ENCODE measurements at places on chromosomes 2 and 18.
A peak's percentile ranks its signal among the peaks of the same experiment; 100 is the strongest.

DNA sequence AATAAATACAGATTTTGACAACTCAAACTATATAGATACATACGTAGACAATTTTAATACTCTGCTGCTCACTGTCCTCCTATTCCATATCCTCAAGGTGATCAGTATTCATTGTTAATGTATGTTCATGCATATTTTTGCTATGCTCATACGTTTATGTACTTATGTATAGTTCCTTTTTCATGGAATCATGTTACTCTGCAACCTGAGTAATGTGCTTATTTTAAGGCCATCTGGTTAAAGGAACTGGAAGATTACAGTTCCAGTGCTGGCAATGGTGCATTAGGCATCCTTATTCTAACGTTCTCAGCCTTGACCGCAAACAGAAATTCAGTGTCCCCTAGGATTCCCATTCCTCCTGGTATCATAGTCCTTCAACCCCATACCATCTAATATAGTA is 385.0 kb upstream of the TNP1 start:
- DNase-seq, result no peak

GRCh38 chr18:27964811-27965210 is 212.1 kb downstream of the CDH2 start:
- no peak for DNase-seq

DNA sequence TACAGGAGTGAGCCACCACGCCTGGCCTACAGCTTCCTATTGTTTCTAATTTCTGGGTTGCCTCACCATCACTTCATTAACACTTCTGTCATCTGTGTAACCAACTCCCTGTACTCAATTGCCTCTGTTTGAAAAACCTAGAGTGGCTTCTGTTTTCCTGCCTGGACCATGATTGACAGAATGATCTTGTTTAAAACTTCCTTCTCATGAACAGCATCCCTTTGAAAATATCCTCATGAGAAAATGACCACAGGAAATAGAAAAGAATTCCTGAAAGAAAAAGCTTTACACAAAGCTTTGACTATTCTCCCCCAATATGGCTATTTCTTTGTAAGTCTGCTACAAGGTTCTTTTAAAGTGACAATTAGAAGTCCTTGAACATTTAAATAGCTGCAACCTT is 672.3 kb downstream of the ARHGAP15 start:
- DNase-seq, result no peak

DNA sequence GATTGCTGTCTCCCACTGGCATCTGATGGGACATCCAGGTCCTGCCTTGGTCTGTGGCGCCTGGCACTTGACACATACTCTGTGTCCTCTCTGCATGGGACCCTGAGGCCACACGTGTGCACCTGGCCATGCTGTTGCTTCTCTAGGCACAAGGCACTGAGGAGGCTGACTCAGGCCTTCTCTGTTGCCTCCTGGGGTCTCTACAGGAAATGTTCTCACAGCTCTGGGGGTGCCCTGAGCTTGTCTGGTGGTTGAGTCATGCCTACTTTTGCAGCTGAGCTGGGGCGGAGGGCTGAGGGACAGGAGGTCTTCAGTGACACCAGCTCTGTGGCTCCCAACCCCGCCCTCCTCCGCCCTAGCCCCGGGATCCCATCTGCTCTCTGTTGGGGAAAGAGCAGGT is 207.0 kb upstream of the HS6ST1 start:
- no peak for DNase-seq

- DNase-seq, result peak; percentile 9
These were observed 993 bp downstream of the COX7A2L start for GRCh38 chr2:42359965-42360483.

GRCh38 chr2:28730641-28731146 is 20.9 kb upstream of the PPP1CB start:
- no peak for DNase-seq

GRCh38 chr2:127386246-127386645 is 1.5 kb downstream of the MAP3K2 start:
- no peak for DNase-seq

- no peak for DNase-seq
These were observed 21.9 kb downstream of the EVA1A start for GRCh38 chr2:75538521-75539490.

- no peak for DNase-seq
These were observed 284.7 kb downstream of the CMPK2 start for GRCh38 chr2:6580982-6581381.

DNA sequence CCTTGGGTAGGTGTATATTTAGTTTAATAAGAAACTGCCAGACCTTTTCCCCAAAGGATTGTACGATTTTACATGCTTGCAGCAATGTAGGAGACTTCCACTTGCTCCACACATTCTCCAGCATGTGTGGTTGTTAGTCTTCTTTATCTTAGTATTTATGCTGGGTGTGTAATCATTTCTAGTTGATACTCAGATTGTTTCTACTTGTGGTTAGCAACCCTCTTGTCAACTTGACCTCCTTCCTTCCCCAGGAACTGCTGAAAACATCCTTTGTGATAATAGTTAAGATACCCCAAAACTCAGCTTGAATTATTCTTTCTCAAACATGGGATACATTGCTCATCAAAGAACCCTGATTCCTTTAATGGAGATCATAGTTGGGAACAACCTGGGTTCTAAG is 37.2 kb upstream of the CYBRD1 start:
- DNase-seq, result no peak

- DNase-seq, result no peak
These were observed 117.6 kb downstream of the METTL8 start for GRCh38 chr2:171316220-171316619.

- no peak for DNase-seq
These were observed 187.9 kb upstream of the ZEB2 start for GRCh38 chr2:144707736-144708326.

DNA sequence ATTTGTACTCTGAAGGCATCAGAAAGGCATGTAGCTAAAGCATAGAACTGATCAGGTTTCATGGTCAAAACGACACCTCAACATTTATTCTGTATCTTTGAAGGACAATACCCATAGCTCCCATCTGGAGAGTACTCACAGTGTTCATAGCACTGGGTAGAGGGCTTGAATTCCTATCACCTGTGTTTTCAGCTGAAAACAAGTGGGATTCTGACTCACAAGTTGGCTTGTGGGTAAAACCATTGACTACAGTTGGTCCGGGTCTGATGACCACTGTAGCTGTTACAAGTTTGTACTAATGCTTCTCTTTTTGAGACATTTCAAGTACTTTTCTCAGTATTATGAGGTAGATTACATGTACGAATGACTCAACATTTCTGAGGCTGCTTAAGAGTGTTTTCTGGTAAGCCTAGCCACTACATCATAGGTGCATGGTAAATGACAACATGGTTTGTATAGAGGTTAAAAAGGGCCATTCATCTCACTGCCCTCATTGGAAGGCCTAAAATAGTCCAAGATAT is 68.6 kb upstream of the PELI1 start:
- DNase-seq, result peak; percentile 74

GRCh38 chr18:36149514-36150289 is 20.0 kb downstream of the ELP2 start:
- no peak for DNase-seq

DNA sequence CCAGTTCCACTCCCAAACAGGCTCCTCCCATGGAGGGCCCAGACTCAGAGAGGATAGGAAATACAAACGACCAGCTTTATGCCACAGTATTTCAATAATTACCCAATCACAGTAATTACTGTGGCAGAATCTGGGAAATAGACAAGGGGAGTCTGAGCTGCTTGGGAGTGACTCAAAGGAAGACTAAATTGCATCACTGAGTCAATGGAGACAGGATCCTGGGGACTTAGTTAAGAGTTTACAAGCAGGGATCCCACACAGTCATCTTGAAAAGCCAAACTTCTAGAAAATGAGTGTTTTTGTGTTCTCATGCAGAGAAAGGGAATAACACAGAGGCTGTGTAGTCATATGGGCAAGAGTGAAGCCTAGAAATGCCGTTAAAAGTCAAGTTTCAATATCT is 1142.1 kb downstream of the CNTNAP5 start:
- no peak for DNase-seq

GRCh38 chr2:109660046-109660860 is 46.1 kb downstream of the SOWAHC start:
- DNase-seq, result no peak

GRCh38 chr18:36139245-36139644 is 9.5 kb downstream of the ELP2 start:
- DNase-seq, result no peak

DNA sequence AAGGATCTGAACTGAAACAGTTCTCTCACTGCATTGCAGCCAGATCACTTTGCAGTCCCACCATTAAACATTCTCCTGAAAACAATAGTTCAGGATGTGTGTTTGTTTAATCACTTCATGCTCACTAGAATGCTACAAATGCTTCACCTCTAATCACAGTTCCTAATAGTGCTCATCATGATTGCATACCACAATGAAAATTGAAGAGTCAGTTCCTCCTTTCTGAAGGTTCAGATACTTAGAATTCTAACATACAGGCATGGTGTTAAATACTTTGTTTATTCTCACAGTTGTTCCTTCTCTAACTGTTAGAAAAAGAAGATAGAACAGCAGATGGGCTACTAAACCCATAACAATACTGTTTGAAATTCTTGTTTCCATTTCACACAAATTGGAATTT is 622.3 kb upstream of the ACVR2A start:
- no peak for DNase-seq

GRCh38 chr2:38959938-38960608 is 70.4 kb downstream of the ARHGEF33 start:
- DNase-seq, result peak; percentile 44

DNA sequence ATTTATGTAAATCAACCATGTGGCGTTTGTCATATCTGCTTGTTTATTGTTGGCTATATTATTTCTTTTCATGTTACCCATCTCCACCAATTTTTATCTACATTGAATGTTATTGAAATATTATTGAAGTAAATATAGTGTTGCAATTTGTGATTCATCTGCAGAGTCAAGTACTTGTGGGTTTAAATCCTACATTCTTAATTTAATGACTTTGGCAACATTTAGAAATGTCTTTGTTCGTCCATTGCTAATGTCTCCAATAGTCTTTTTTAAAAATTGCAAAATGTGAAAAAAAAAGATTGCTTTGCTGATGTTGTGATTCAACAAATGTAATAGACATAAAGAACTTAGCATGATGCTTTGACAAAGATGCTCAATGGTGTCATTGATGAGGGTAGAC is 1572.8 kb upstream of the PIK3C3 start:
- DNase-seq, result no peak

- DNase-seq, result no peak
These were observed 516.9 kb downstream of the PIK3C3 start for GRCh38 chr18:42471885-42472284.

DNA sequence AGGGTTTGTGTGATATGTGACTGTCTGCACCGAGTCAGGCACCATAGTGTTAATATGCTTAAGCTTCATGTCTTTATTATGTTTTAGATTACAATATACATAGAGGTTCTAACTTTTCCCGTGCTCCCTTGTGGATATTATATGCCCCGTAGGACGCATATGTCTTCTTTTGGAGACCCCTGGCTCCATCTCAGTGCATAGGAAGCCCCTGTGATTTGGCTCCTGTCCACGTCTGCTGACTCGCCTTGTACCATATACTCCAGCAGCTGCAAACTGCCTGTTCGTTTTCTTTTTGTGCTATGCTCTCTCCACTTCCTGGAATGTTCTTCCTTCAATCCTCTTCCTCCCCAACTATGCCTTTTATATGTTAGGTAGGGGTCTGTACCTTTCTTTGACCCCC is 110.9 kb downstream of the PTRHD1 start:
- DNase-seq, result no peak

- DNase-seq, result no peak
These were observed 84.9 kb downstream of the DGKD start for GRCh38 chr2:233439191-233439590.

- DNase-seq, result no peak
These were observed 146.2 kb downstream of the PRKCE start for GRCh38 chr2:45797451-45798230.

DNA sequence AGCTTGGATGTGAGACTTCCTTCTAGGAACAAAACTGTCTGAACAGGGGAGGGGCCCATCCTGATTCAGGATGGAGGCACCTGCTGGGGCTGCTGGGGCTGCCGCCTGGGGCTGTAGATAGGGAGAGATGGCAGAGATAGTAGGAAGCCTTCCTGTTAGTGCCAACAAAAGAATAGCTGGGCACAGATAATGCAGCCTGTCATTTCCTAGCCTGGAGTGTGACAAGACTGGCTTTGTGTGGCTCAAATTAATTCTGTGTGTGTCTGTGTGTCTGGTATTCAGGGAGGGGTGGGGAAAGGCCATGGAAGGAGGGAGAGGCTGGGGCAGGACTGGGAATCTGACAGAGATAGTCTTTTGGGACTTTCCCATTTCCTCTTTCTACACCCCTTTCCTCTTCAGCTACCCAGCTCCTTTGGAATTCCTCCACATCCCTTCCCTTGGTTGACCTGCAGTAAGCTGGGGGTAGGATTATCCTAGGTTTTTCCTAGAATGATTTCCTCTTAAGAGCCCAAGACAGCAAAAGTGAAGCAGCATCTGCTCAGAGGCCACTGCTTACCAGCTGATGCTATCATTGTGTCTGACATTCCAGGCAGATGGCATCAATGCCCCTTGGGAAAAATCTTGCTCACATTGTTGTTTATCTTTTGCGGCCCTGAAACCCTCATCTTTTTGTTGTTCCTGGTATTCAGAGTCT is 144.9 kb upstream of the LHCGR start:
- no peak for DNase-seq

DNA sequence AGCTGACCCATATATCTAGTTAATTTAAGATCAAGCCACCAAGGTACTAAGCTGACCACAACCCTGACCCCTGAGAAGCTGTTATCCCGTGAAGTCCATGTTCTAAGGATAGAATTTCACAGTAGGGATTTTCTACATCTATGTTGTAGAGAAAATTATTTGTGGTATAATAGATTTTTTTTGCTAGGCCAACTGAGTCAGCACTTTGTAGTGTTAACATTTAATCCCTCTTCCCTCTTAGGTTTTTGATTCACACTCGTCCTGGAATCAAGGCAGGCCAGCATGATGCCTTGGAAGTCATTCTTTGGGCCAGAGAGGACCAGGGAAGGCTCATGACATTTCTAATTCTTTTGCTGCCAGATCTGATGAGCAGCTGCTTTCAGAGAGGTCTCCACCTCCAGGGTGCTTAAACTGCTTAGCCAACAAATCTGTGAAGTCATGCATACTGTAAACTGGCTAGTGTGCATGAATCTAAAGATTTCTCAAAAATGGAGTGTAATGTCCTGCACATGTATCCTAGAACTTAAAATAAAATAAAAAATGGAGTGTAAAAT is 102.5 kb downstream of the RBM43 start:
- no peak for DNase-seq

DNA sequence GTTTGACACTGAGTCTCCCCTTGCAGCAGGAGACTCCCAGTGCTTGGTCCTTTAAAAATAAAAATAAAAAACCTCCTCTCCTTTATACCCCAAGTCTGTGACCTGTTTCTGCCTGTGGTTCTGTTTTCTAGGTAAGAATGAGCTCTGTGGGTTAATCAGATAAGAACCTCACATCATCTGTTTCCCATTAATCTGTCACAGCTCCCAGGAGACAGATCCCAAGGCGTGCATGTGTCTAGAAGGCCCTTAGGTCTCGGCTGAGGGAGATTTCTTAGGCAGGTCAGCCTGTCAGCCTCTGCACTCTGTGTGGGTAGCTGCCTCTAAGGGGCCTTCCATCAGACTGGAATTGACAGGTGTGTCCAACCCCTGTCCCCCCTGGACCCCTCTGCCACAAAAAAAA is 80.7 kb downstream of the FHOD3 start:
- DNase-seq, result no peak
